Nephron progenitor cell (in vitro differentiated cells): ENCODE measurements at places on chromosomes 2 and 18.
A peak's percentile ranks its signal among the peaks of the same experiment; 100 is the strongest.

- H3K27me3 ChIP-seq: peaks cover 3% of the 10 kb centered on the region
- H3K4me3 ChIP-seq: no peak overlapping the region
- peaks cover 42% of the 10 kb centered on the region for H3K36me3 ChIP-seq
Measured at GRCh38 chr2:45438872-45439665, 172.0 kb downstream of the SRBD1 start.

DNA sequence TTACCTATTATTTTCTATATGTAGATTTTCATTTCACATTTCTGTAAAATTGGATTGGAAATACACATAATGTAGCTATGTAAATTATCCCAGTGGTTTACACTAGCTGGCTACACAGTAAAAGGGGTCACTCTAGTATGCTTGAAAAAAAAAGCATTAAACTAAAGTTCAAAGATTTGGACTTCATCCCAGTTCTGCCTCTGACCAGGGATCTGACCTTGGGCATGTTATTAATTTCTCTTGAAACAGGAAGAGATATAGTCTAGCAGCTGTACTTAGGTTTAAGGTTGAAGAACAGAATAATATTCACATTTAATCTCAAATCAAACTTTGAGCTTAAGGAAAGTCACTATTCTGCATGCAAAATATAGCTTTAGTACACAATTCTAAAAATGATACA lies 64.5 kb upstream of the RPE start:
- no peak for DNase-seq
- no peak overlapping the region for H3K27ac ChIP-seq
- no peaks in the 10 kb centered on the region for H3K36me3 ChIP-seq
- H3K4me1 ChIP-seq: no peaks in the 10 kb centered on the region

GRCh38 chr18:8279781-8280330 lies 329.4 kb upstream of the RAB12 start:
- no peaks in the 10 kb centered on the region for H3K36me3 ChIP-seq
- H3K27me3 ChIP-seq: no peaks in the 10 kb centered on the region
- no peak overlapping the region for H3K27ac ChIP-seq

- no peaks in the 10 kb centered on the region for H3K27me3 ChIP-seq
- no peak overlapping the region for H3K27ac ChIP-seq
- peaks cover 53% of the 10 kb centered on the region for H3K36me3 ChIP-seq
- H3K4me1 ChIP-seq: peaks cover 8% of the 10 kb centered on the region
- no peak overlapping the region for H3K4me3 ChIP-seq
Measured at GRCh38 chr2:227503433-227504406, 31.8 kb downstream of the AGFG1 start.

- H3K4me3 ChIP-seq: no peak overlapping the region
- H3K36me3 ChIP-seq: peaks cover 66% of the 10 kb centered on the region
- H3K4me1 ChIP-seq: no peaks in the 10 kb centered on the region
- no peaks in the 10 kb centered on the region for H3K27me3 ChIP-seq
- DNase-seq: no peak
Measured at GRCh38 chr2:61396005-61396404, 74.9 kb downstream of the USP34 start.

GRCh38 chr2:111100765-111101162 lies 19.9 kb upstream of the BCL2L11 start:
- peaks cover 11% of the 10 kb centered on the region for H3K4me1 ChIP-seq
- peaks cover 9% of the 10 kb centered on the region for H3K27me3 ChIP-seq
- no peaks in the 10 kb centered on the region for H3K36me3 ChIP-seq
- no peak overlapping the region for H3K27ac ChIP-seq
- no peak overlapping the region for H3K4me3 ChIP-seq
- DNase-seq: no peak

DNA sequence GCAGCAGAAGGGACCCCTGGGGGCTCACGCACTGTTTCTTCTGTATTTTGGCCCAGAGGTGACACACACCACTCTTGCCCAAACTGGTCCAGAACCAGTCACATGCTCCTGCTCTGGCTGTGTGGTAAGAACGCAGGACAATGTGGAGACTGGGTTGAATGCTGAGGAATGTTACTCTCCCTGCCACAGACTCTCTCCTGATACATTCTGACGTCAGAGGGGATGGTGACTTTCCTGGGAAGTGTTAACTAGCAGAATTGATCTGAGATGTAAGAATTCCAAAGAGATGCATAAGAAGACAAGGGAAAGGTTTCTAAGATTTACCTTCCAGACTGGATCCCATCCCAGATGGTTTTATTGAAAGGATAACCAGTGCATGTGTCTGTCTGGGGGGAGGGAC lies 100.8 kb downstream of the ASB1 start:
- H3K27me3 ChIP-seq: peaks cover 8% of the 10 kb centered on the region
- no peak overlapping the region for H3K4me3 ChIP-seq
- H3K4me1 ChIP-seq: peaks cover 69% of the 10 kb centered on the region
- no peak overlapping the region for H3K27ac ChIP-seq
- DNase-seq: no peak
- peaks cover 24% of the 10 kb centered on the region for H3K36me3 ChIP-seq

DNA sequence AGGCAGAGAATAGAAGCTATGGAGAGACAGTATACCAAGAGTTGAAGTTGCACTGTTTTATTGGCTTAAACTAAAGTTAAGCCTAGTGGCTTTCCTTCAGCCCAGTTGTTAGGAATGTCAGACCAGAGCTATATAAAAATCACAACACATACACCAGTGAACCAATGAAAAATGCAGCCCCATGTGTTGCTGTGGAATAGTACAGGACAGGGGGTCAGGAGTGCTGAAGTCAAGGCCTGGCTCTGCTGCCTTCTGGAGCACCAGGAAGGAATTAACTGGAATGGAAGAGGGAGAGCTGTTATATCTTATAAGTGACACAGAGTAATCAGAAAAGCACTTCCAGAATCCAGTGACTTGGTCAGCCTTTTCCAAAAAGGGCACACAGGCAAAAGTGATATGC lies 58.9 kb downstream of the OSR1 start:
- peaks cover 3% of the 10 kb centered on the region for H3K27me3 ChIP-seq
- DNase-seq: no peak
- no peak overlapping the region for H3K4me3 ChIP-seq
- peaks cover 71% of the 10 kb centered on the region for H3K4me1 ChIP-seq

GRCh38 chr2:54497763-54498680 lies 41.9 kb downstream of the SPTBN1 start:
- H3K27me3 ChIP-seq: peaks cover 10% of the 10 kb centered on the region
- no peaks in the 10 kb centered on the region for H3K36me3 ChIP-seq
- no peak overlapping the region for H3K27ac ChIP-seq
- H3K4me3 ChIP-seq: no peak overlapping the region

DNA sequence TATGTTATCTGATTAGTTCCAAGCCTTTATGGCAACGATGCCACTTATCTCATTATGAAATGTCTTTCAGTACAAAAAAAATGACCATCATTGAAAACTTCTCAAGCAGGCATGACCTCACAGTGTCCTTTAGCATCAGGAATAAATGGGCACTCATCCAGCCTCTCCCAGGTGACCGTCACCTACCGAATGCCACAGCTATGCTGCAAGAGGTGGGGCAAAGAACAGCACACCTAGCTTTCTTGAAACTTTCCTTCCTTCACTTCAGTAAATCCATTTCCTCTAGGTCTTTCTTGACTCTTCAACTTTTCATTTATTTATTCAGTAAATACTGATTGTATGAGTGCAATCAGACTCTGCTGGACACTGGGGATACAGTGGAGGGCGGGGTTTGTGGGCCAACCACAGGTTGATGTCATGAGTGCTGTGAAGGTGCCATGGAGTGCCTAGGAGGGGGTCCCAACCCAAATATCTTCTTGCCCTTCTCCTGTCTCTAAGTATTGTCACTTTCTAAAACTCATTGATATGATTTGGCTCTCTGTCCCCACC lies 54.3 kb upstream of the HK2 start:
- peak overlapping the region; percentile 49 for H3K27ac ChIP-seq
- H3K4me1 ChIP-seq: peaks cover 24% of the 10 kb centered on the region
- peaks cover 7% of the 10 kb centered on the region for H3K27me3 ChIP-seq
- no peaks in the 10 kb centered on the region for H3K36me3 ChIP-seq
- H3K4me3 ChIP-seq: no peak overlapping the region
- DNase-seq: no peak

GRCh38 chr2:237691908-237692600 lies 64.7 kb downstream of the LRRFIP1 start:
- peak; percentile 99 for DNase-seq
- peak overlapping the region; percentile 77 for H3K4me3 ChIP-seq
- peaks cover 28% of the 10 kb centered on the region for H3K27me3 ChIP-seq

DNA sequence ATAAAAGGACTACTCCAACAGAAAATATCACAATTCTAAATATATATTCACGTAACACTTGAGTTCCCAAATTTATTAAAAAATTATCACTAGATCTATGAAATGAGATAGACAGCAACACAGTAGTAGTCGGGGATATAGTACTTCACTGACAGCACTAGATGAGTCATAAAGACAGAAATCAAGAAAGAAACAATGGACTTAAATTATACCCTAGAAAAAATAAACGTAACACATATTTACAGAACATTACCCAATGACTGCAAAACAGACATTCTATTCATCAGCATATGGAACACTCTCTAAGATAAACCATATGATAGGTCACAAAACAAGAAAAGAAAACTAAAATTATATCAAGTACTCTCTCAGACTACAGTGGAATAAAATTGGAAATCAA lies 429.4 kb downstream of the MBD2 start:
- H3K4me3 ChIP-seq: no peak overlapping the region
- H3K4me1 ChIP-seq: no peaks in the 10 kb centered on the region
- no peaks in the 10 kb centered on the region for H3K27me3 ChIP-seq
- H3K36me3 ChIP-seq: no peaks in the 10 kb centered on the region
- no peak overlapping the region for H3K27ac ChIP-seq

- no peak overlapping the region for H3K4me3 ChIP-seq
- peaks cover 5% of the 10 kb centered on the region for H3K36me3 ChIP-seq
- no peak for DNase-seq
- H3K27ac ChIP-seq: peak overlapping the region; percentile 83
- H3K4me1 ChIP-seq: peaks cover 57% of the 10 kb centered on the region
- peaks cover 7% of the 10 kb centered on the region for H3K27me3 ChIP-seq
Measured at GRCh38 chr2:3102081-3102921, 275.3 kb downstream of the EIPR1 start.

GRCh38 chr2:58899692-58900091 lies 658.6 kb upstream of the FANCL start:
- no peak overlapping the region for H3K4me3 ChIP-seq
- H3K27me3 ChIP-seq: peaks cover 5% of the 10 kb centered on the region
- no peak for DNase-seq
- no peak overlapping the region for H3K27ac ChIP-seq

DNA sequence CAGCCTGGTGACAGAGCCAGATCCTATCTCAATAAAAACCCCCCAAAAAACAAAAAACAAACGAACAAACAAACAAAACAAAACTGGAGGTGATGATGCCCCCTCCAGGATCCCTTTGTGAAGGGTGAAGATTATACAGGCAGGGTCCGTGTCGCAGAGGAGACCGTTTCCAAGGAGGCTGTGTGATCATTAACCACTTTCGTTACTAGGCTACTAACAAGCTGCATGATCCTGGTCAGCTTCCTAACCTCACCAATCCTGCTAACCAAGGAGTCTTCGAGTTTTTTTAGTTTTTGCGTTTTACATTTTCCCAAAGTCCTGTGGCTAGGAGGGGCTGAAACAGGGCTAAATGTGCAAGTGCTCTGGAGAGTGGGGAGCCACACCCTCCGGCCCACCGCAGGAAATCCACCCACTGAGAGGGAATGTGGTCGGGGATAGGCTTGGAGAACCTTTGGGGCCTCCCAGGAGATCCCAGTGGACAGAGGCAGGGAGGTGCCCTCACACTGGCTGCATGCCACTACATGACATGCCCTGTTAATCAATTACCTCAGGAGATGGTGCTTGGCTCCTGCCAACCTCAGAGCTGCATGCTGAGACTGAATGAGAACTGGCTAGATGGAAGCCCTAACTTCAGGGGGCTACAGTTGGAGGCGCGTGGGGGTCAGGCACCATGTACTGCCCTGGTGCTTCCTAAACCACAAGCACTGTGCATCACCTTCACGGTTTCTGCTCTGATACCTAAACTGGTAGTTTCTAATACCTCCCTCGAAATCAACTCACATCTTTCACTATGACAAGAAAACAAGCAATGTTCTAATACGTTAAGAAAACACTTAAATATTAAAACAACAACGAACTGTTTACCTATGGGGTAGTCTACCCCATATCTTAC lies 67.5 kb upstream of the RGPD5 start:
- H3K4me1 ChIP-seq: peaks cover 31% of the 10 kb centered on the region
- no peak overlapping the region for H3K4me3 ChIP-seq
- peak overlapping the region; percentile 34 for H3K27ac ChIP-seq
- H3K27me3 ChIP-seq: peaks cover 3% of the 10 kb centered on the region
- H3K36me3 ChIP-seq: no peaks in the 10 kb centered on the region
- DNase-seq: no peak

DNA sequence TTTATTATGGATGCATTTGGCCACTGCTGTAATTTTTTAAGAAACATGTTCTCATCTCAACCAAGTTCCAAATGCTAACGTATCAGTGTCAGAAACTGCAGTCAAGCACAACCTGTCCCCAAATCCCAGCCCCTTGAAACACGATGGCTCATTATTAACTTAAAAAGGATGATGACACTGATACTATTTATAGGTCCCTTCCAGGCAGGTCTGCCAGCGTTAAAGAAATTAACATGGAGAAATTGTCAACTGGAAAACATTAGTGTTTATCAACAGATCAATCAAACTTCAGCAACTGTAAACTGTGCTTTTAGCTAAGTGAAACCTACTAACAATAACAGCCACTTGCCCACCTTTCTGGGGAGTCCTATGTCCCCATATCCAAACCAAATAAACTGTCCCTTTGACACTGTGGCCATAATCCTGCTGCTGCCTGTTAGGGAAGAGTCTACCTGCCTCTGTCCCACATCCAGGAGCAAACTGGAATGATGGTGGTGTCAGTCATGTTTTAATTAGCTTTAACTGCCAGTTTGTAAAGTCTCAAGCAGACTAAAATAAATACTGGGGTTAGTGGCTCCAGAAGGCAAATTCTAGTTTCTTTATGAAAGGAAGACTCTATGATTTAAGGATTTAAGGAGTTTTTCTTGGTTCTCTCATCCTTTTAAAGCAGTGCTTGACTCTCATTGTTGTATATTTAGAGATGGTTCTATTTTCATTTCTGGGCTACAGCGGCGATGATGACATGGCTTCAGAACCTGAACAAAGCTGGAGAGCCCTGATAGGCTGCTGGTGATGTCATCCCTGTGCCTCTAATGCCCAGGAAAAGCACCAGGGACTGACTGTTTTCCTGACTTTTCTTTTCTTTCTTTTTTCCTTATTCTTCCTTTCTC lies 583.6 kb upstream of the PIK3C3 start:
- peaks cover 15% of the 10 kb centered on the region for H3K36me3 ChIP-seq
- H3K4me3 ChIP-seq: no peak overlapping the region
- DNase-seq: no peak
- peak overlapping the region; percentile 70 for H3K27ac ChIP-seq
- H3K4me1 ChIP-seq: peaks cover 11% of the 10 kb centered on the region
- peaks cover 9% of the 10 kb centered on the region for H3K27me3 ChIP-seq

DNA sequence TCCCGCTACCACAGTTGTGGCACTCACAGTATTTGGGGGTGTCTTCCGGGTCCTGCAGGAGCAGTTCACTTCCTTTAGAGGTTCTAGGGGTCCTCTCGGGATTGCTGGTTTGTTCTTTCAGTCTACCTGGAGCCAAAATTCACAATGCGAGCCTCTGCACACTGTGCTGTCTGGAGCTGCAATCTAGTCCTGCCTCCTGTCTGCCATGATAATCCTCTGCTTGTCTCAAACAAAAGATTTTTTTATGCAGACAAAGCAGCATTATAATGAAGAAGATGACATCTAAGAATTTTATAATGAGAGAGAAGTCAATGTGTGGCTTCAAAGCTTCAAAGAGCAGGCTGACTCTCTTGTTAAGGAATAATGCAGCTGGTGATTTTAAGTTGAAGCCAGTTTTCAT lies 975.1 kb upstream of the GYPC start:
- peaks cover 3% of the 10 kb centered on the region for H3K27me3 ChIP-seq
- H3K4me3 ChIP-seq: no peak overlapping the region
- DNase-seq: no peak
- no peaks in the 10 kb centered on the region for H3K4me1 ChIP-seq
- no peaks in the 10 kb centered on the region for H3K36me3 ChIP-seq

- no peaks in the 10 kb centered on the region for H3K4me1 ChIP-seq
- H3K4me3 ChIP-seq: no peak overlapping the region
- no peaks in the 10 kb centered on the region for H3K27me3 ChIP-seq
Measured at GRCh38 chr2:18198677-18199076, 320.2 kb downstream of the KCNS3 start.
